ENCODE measurements at places on chromosomes 6 and 20. TPM values are rescaled to one million over a fixed set of nuclear protein-coding genes. Genes with fewer than 3 reads are reported as not detected.

Gene VGLL2
- not detected for total RNA-seq

Gene C6orf15
- total RNA-seq: not detected

DNA sequence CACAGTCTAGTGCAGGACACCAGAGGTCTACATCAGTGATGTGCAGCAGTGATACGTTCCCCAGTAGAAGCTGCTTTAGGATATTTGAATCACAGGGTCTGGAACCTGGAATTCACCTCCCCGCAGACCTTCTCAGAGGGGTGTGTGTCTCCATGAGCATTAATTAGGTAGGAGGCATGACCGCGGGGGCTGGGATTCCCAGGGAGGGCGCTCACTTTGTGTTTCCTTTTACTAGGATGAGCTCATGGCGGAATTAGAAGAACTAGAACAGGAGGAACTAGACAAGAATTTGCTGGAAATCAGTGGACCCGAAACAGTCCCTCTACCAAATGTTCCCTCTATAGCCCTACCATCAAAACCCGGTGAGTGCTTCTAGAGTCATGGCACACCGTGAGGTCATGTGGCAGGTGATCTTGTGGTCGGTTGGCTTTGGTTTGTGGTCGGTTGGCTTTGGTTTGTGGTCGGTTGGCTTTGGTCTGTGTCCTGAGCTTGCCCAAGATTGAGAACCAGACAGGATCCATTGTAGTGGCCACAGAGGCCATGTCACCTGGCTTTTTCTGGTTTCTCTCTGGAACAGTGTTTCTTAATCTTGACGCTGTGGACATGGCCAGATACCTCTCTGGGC lies 40.8 kb downstream of the CHMP4B start:
- no peak for DNase-seq

DNA sequence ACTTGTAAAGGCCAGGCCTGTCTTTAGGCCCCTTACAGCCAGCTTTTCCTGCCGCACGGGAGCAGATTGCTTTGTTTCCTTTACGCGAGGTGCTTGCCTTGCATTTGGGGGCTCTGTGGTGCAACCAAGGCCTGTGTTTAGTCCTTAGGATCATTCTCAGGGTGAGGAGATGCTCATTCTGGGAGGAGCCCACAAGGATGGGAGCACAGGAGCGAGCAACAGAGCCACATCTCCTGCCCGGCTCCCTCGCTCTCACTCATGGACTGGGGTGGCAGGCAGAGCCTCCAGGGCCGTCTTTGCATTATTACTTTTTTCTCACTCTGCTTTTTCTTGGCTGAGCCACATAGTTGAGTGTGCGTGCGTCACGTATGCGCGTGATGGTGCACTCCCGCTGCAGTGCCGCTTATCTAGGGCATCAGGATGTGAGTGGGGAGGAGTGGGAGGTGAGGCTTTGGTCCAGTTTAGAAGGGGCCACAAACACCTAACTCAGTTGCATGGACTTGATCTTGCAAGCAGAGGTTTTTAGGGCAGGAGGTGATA lies 19.1 kb downstream of the DYNLRB1 start:
- no peak for DNase-seq

DNA sequence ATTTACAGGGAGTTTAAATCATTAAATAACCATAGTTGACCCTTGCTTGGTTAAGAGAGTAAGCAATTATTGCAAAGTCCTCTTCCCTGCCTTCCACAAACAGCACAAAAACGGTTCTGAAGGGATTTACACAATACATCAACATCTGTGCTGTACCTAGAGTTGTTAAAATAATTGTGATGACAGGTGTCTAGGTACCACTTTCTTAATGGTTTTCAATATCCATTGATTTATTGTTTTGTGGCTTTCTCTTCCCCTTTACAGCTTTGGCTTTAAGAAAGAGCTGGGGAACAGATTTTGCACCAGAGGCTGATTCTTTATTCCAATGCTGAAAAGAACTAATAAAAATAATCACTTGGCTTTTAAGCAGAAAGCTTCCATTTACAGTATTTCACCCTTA lies 598 bp upstream of the SOX4 start:
- DNase-seq: no peak

DNA sequence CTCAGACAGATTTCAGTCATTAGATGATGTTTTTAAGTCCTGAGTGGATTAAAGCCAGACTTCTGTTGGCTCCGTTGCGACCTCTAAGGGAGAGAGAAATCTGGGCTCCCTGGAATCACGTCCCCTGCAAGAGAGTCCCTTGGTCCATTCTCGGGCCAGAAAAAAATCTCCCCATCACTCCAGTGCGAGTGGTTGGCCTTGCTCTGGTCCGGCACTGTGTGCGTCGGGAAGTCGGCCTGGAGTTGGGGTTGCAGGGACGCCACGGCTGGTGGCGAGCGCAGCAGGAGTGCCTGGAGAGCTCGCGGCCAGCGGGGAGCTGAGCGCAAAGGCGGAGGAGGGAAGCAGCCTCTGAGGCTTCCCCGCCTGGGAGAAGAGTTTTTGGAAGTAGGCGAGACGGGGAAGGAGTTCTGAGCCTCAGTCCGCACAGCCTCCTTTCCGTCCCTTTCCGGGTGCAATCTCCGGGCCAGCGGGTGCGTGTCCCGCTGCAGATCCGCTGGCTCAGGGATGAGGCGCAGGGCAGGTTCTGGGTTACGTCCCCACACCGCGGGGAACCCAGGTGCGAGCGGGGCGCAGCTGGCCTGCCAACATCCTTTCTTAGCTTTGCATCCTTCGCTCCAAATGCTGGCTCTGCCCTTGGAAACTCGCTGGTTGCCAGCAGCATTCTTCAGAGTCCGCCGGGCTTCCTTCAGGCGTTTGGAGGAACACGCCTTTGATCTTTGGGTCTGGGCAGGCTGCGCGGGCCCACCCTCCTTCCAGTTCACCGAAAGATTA lies 6.8 kb downstream of the TCF21 start:
- DNase-seq: no peak

- DNase-seq: peak; percentile 79
Measured at GRCh38 chr20:49713753-49714712, at the start of gene B4GALT5. Gene B4GALT5, minus strand, starts transcription at chr20:49713878. Its CDS starts 188 bp downstream, at chr20:49713690.

DNA sequence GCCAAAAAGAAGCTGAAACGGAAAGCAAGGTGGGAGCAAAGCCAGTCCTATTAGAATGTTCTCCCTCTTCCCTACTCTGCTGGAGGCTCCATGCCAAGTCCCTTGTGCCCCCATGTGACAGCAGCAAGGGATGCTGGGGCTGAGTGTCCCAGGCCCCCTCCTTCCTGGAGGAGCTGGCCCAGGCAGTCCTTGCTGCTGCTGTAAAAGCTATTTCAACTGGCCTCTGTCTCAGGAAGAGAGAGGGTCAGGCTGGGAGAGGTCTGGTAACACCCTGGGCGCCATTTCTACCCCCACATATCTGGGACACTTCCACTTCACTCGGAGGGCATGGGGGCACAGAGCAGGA lies 25.0 kb downstream of the TTBK1 start:
- no peak for DNase-seq

DNA sequence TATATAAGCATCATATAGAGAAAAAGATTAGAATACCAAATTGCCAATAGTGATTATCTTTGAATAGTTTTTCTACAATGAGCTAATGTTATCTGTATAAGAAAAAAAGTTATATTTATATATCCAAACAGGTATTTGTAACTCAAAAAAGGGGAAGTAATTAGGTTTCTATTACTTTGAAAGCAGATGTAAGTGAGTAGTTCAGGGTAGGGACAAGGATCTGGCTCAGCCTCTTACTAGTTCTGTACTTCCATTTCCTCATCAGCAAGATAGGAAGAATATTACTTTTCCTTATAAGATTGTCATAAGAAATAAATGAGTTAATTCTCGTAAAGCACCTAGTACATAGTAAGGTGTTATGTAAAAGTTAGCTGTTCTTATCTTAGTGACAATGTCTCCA lies 32.2 kb downstream of the AHI1 start:
- DNase-seq: no peak

DNA sequence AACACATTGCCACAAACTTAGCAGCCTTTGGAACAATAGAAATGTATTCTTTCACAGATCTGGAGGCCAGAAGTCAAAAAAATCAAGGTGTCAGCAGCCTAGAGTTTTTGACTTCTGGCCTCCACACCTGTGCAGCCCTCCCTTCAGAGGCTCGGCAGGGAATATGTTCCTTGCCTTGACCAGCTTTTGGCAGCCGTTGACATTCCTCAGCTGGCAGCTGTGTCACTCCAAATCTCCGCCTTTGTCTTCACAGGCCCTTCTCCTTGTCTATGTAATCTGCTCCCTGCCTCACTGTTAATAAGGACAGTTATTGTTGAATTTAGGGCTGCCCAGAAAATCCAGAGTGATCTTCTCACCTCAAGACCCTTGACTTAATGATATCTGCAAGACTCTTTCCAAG lies 17.2 kb upstream of the AHI1 start:
- no peak for DNase-seq

- DNase-seq: no peak
Measured at GRCh38 chr6:35780719-35781118, at the start of gene CLPSL1. Gene CLPSL1, plus strand, starts transcription at chr6:35781019. Its CDS starts 92 bp downstream, at chr6:35781111.
